ENCODE measurements at places on chromosomes 1 and 21.

GRCh38 chr21:33198346-33199099 lies 31.2 kb upstream of the IFNAR2 start:
- peak; percentile 93 for DNase-seq

GRCh38 chr1:117544509-117545109 lies 61.2 kb upstream of the TENT5C start:
- DNase-seq: no peak

- no peak for DNase-seq
Measured at GRCh38 chr1:201845331-201846083, 16.6 kb downstream of the IPO9 start.

- DNase-seq: no peak
Measured at GRCh38 chr1:53180226-53180625, 16.4 kb upstream of the CPT2 start.

DNA sequence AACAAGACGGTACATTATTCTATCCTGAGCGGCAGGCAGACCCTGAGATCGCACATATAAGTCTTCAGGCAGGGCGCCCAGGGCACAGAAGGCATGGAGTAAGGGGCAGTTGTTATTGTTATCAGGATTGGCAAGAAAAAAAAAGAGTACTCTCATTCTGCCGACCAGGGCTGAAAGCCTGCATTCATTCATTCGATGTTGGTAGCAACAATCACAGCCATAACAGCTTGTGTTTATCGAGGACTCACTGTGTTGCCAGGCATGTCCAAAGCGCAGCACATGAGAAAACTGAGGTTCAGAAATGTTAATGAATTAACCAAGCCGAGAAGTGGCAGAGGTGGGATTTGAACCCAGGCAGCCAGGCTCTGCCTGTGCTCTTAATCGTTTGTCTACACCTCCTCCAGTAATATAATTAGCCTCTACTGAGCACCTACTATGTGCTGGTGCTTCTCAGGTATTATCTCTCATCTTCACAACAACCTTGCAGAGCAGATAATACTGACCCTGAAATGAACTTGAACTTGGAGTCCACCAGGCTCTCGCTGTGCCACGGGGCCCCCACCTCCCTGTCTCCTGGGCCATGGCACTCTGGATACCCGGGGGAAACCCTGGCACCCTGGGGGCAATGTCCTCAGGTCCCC lies 56.2 kb downstream of the TAS1R2 start:
- DNase-seq: no peak

DNA sequence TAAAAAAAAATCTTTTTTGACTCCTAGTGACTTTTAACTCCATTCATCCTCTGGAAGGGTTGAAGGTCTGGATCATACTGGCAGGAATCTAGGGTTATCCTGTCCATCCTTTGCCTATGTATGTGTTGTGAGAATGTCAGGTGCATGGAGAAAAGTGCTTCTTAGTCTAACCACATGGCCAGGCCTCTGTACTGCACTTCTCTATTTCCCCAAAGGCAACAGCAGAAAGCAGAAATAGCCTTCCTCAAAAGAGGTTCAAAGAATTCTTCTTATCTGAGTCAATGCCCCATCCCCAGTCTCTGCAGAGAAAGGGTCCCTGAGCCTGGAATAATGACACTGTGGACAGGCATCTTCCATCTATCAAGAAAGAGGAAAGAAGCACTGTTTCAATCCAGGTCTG lies 85.7 kb upstream of the CD34 start:
- DNase-seq: peak; percentile 50

DNA sequence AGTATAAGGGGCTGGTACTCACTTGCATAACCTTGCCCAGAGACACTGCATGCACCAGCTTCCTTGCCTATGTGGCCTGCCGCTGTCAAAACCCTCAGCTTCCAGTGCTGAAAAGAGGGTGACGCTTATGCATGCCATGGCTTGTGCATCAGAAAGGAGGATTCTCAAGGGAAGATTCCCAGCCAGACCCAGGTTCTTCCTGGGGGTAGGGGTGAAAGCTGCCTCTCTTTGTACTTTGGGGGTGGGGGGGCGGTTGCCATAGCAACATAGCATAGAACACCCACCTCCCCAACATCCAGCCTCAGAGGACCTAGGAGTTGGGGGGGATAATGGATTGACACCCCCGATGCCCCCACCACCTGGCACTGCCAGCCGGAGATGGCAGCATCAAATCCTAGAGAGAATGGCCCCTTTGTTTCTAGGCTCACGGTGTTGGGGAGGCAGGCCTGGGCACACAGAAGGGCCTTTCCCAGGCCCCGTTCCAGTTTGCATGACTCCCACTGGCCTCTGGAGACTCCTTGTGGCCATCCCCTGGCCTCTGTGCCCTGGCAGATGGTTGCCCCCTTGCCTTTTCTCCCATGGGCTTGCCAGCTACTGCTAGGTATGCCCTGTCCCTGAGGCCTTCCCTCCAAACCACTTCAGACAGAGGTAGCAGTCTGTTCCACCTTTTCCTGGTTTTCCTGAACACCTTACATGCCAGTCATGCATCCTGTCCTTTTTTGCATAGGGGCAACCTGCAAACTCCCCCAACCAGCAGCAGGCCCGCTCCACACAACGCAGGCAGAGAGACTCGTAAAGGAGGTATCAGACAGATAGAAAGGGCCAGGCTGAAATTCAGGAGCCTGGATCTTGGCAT lies 44.6 kb downstream of the RHBG start:
- DNase-seq: no peak

- DNase-seq: no peak
Measured at GRCh38 chr1:223019256-223019655, 123.8 kb downstream of the TLR5 start.

Measured in suppressor macrophage (primary cell).